ENCODE measurements at places on chromosomes 6 and 20.
A peak's percentile ranks its signal among the peaks of the same experiment; 100 is the strongest.

DNA sequence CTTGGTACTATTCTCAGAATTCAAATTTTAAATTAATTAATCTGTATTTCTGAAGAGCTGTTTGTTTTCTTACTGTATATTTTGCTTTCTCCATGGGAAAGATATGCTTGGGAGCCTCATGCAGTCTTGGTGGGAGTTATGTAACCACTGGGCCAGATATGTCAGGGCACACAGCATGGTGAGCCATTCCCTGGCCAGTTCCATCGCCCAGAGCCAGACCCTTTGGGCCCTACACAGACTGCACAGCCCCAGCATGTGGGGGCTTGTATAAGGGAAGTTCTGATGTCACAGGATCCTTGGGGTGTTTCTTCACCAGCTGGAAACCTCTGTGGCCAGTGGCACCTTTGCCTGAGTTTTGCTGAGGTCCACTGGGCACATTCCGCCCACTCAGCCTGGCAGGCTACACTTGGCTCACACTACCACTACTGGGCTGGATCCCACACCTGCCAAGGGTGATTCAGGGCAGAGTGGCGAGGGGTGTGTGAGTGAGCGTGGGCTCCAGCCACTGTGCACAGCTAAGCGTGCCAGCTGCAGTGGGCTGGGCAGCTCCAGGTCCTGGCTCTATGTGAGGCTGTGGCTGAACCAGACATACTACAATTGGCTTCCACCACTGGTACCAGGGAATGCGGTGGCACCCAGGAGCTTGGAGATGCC is 293.5 kb downstream of the ARHGAP18 start:
- no peak for DNase-seq

DNA sequence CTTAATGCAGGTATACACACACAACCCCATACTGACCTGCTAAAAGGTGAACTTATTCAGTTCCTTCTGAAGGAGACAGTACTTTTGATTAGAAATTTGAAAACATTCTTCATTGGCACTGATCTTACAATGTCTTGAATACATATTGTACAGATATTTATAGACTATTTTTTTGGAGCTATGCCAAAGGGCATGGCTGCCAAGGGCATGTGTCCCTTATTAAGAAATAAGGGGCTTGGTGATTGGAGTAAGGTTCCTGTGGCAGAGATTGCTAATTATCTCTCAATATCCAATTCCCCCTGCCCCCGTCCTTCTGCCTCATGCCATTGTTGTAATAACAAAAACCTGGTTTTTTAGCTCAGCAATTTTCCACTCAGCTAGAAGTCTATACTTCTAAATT is 355.9 kb downstream of the FARS2 start:
- no peak for DNase-seq

DNA sequence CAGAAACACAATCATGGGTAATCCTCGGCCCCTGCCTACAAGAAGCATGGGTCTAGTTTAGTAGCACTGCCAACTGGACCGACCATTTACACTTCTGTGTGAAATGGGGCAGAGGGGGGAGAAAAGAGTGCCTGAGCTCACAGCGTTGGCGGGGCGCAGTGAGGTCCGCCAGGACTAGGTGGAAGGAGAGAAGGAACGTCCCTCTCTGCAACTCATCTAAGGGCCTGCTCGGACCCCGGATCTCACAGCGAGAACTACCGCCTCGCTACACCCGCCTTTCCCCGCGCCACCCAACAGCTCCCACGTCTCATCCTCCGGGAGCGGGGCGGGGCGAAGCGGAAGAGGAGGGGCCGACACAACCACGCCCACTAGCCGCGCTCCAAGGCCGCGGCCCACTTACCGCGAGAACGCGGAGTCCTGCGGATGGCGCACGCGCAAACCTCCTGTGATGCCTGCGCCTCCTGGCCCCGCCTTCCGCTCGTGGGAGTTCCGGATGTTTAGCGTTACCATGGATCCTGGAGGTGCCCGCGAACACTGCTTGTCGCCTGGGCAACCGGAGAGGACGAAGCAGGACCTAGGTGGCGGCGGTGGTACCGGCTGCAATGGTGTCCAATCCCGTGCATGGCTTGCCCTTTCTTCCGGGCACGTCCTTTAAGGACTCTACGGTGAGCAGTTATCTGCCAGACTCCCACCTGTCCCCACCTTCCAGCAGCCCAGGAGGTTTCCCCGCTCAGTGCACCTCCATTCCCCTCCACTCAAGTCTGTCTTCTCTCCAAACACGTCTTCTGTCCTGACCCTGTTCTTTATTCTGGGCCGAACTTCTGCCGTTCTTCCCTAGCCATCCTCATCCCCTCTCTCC is at the start of gene EFHC1:
TSS of gene EFHC1 (plus strand) at position 534 of the 859 bp plus-strand sequence. CDS start at position 603, 69 bp downstream.
- peak; percentile 99 for DNase-seq

DNA sequence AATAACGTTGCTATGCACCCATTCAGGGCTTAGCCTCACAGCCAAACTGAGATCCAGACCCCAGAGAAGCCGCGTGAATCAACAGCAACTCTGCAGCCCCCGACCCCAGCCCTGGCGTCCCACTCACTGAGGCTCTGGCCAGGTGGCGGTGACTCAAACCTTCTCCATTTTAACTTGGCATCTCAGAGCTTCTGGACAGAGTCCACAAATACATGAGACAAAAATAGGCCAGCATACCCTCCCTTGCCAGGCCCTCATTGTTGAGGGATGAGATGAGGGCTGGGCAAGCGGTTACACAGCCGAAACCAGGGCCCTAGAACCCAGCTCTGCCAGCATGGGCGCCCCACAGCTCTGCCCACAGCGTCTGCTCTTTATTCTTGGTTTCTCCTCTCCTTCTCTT is 118.4 kb downstream of the MYLK4 start:
- DNase-seq = no peak

DNA sequence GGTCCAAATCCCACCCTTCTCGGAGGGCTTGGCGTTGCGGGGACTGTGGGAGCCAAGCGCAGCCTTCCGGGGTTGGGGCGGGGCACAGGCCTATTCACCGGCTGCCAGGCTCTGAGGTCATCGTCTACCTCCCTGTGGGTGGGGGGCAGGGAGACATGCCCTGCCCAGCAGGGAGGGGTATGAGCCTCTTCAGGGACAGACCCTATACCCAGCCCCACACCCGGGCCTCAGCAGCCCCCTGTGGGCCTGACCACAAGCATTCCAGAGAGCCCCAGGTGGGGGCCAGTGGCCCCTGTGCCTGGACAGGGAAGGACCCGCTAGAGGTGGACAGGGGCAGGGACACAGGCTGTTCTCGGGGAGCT is 11.6 kb downstream of the LAMA5 start:
- no peak for DNase-seq

GRCh38 chr20:36260316-36260715 is 24.0 kb downstream of the AAR2 start:
- DNase-seq = no peak

- no peak for DNase-seq
These were observed 13.3 kb downstream of the PKHD1 start for GRCh38 chr6:52074155-52074554.

- DNase-seq = no peak
These were observed 15.9 kb upstream of the SRPK1 start for GRCh38 chr6:35936681-35937359.

- DNase-seq = peak; percentile 13
These were observed 568 bp downstream of the PREP start for GRCh38 chr6:105402090-105402938.

DNA sequence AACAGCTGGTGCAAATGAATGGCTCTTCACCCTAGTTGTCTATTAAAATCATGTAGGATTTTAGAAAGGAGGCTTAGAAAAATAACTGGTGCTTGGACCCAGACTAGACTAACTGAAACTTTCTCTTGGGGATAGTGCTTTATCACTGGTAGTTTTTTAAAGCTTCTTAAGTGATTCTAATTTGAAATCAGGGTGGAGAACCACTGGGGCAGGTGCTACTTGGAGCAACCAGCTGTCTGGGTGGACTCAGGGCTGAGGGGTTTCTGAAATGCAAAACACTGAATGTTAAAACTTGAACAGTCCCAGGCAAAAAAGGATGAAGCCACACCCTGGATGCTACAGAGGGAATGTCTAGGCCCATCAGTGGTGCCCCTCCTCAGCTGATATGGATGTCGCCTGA is 81.2 kb downstream of the PXDC1 start:
- no peak for DNase-seq

DNA sequence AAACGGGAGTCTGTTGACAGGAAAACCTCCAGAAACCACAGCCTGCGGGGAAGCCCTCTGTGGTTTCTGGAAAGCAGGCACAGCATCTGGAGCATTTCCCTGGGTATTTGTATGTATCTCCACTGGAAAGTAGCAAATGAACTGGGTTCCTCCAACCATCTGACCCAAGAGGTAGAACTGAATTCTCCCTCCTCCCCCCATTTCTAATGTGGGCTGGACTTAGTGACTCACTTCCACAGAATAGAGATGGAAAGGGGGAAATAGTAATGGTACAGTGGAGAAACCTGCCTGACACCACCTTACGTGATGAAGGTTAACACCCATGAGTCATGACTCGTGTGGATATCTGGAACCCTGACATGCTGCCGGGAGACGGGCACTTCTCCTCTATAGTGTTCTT is 51.9 kb upstream of the XRN2 start:
- DNase-seq = no peak
